ENCODE measurements at places on chromosomes 3 and 15. TPM values are rescaled to one million over a fixed set of nuclear protein-coding genes. Genes with fewer than 3 reads are reported as not detected.
A peak's percentile ranks its signal among the peaks of the same experiment; 100 is the strongest.

DNA sequence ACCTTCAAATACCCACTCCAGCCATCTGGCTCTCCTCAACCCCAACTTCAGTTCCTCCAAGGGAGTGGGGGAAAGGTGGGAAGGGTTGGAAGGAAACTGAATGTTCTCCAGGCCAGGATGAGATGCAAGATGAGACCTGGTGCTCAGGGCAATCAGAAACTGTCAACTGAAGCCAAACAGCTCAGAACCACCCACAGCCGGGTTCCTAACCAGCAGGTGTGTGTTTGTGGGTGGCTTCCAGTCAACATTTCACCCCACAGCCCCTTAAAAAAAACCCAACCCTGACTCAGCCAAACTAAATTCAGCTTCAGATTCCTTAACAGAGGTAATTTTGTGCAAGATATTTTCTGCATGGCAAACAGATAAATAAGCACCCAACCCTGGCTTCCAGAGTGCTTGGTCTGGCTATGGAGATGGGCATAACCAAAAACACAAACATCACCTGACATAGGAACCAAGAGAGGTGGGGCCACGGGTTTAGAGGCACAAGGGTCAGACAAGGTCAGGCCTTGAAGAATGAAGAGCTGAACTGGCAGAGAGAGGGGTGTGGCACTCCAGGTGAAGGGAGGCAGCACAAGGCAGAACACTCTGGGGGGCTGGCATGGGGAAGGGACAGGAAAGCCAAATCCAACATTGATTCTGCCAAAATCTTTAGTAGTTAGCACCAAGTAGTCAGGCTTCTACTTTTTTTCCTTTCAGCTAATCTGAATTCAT lies 34.7 kb downstream of the ZNF445 start:
- H3K36me3 ChIP-seq, result no peaks in the 10 kb centered on the region
- H3K27me3 ChIP-seq, result no peaks in the 10 kb centered on the region
- no peaks in the 10 kb centered on the region for H3K4me1 ChIP-seq
- H3K27ac ChIP-seq, result no peak overlapping the region

GRCh38 chr3:14540821-14541385 lies 761 bp upstream of the GRIP2 start:
- H3K36me3 ChIP-seq, result no peaks in the 10 kb centered on the region
- H3K4me3 ChIP-seq, result no peak overlapping the region
- no peak for DNase-seq
- no peak overlapping the region for H3K27ac ChIP-seq
- peaks cover 6% of the 10 kb centered on the region for H3K4me1 ChIP-seq
- H3K27me3 ChIP-seq, result no peaks in the 10 kb centered on the region

- H3K4me1 ChIP-seq, result no peaks in the 10 kb centered on the region
- H3K27me3 ChIP-seq, result no peaks in the 10 kb centered on the region
- H3K27ac ChIP-seq, result no peak overlapping the region
Observed at GRCh38 chr3:117512975-117513374, 803.4 kb downstream of the TUSC7 start.

DNA sequence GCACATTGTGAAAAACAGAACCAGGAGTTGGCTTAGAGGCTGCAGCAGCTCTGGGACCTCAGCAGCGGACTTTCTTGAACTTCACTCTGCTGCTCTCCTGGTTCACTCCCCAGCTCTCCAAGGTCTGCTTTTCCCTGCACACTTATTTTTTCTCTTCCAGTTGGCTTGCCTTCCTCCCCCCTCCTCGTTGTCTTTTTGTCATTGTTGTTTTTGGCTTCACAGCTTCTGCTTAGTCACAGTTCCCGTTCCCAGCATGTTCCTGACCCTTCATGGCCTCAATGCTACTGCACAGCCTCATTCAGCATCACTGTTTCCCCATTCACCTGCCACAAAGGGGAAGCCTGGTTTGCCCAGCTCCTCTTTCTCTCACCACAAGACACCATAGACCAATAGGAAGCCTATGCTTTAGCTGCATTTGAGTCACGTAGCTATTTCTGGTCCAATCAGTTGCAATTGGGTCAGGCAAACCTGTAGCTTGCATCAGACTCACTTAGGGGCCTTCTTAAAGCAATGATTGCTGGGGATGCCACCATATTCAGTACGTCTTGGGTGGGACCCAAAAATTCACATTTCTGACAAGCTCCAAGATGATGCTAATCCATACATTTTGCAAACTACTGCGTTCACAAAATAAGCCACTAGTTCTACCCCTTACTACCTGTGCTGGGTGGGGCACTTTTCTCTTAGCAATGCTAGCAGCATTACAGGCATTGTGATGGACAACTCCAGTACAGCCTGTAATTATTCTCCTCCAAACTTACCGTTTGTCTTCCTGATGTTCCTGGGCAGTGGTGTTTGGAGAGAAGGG lies 7.8 kb upstream of the SUMF1 start:
- peak overlapping the region; percentile 28 for H3K4me3 ChIP-seq
- no peak overlapping the region for H3K27ac ChIP-seq
- no peak for DNase-seq
- H3K27me3 ChIP-seq, result no peaks in the 10 kb centered on the region
- H3K36me3 ChIP-seq, result no peaks in the 10 kb centered on the region

DNA sequence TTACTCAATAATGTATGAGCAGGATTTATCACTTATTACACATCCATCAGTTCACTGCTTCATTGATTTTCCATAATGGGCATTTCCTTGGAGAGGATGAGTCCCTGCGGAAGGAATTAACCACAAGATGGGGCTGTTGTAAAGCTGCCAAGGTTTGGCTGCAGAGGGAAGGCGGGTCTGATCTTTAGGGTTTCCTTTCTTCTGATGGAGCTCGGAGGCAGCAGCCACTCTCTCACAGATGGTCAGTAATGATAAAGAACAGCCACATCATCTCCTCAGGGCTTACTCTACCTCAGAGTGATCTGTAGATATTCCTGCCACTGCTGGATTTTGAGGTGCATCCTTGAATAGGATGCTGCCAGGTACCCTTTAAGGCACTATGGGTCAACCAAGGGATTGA lies 115.2 kb downstream of the USP13 start:
- no peak for DNase-seq
- no peaks in the 10 kb centered on the region for H3K36me3 ChIP-seq
- H3K4me1 ChIP-seq, result no peaks in the 10 kb centered on the region
- H3K27ac ChIP-seq, result no peak overlapping the region

CYP8B1 gene
- total RNA-seq, result 0.08 TPM

SLC9A9 gene
- total RNA-seq, result not detected

FANCD2OS gene
- not detected for total RNA-seq

GRK7 gene
- total RNA-seq, result 0.10 TPM
